ENCODE measurements at places on chromosomes 4 and X.

DNA sequence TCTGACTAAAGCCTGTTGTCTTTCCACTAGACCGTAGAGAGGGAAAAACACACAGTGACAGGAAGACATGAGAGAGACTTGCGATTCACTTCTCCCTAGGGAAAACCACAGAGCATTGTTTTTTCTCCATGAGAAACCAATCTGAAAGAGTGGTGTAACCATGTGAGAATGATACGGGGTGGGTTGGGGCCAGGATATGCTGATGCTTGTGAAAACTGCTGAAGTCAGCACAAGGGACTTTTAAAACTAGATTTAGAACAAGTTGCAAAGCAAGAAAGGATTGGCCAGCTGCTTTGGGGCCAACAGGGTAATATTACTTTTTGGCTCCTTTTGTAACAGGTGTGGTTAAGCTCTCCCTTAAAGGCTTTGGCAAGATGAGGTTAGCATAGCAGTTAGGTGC is 66.1 kb downstream of the NHSL2 start:
- H3K4me3 ChIP-seq = no peak overlapping the region
- no peaks in the 10 kb centered on the region for H3K4me1 ChIP-seq
- H3K27ac ChIP-seq = no peak overlapping the region
- no peaks in the 10 kb centered on the region for H3K27me3 ChIP-seq
- H3K36me3 ChIP-seq = no peaks in the 10 kb centered on the region

DNA sequence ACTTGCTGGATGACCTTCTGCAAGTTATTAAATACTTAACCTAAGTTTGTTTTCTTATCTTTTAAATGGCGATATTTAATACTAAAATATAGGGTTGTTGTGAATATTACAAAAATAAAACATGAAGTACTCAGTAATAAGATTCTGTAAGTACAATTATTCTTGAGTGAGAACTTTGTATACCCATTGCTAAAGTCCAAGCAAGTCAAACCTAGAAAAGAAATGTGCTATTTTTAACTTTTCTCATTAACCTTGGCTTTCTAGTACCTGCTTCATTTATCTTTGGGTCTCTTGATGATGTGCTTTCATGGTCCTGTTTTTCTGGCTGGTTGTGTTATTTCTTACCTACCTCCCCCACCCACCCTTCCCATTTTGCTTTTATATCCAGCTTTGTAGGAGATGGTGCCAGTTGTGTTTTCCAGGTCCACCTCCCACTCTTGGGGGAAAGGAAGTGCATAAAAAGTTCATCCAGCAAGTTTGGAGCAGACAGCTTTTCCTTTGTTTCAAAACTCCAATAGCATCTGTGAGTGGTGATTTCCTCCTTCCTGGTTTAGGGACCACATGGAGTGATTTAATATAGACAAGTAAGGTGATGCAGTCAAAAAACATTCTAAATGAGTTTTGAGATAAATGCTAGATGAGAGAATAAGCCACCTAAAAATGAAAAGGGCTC is 7.5 kb upstream of the CXCL8 start:
- H3K27me3 ChIP-seq = no peaks in the 10 kb centered on the region
- DNase-seq = no peak
- no peak overlapping the region for H3K4me3 ChIP-seq
- H3K36me3 ChIP-seq = no peaks in the 10 kb centered on the region
- no peak overlapping the region for H3K27ac ChIP-seq

DNA sequence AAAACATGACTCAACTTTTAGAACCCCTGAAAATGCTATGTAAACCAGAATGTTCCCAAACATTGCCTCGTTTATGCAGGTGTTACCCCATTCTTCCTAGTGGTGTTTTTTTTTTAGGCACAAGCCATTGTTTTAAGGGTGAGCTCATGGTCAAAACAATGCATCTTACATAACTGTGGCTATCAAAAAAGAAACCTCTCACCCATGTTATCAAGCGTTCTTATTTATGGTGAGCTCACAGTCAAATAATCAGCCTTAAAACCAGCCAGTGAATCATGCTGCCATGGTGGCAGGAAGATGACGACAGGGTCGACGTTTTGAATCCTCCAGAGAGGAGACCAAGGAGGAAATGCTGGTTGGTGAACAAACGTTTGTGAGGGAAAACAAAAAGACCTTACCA is 195.2 kb downstream of the KDR start:
- H3K27me3 ChIP-seq = no peaks in the 10 kb centered on the region
- no peak overlapping the region for H3K27ac ChIP-seq
- no peaks in the 10 kb centered on the region for H3K36me3 ChIP-seq
- no peaks in the 10 kb centered on the region for H3K4me1 ChIP-seq
- no peak for DNase-seq

GRCh38 chr4:161350946-161351345 is 812.9 kb downstream of the FSTL5 start:
- H3K36me3 ChIP-seq = no peaks in the 10 kb centered on the region
- no peaks in the 10 kb centered on the region for H3K4me1 ChIP-seq
- no peaks in the 10 kb centered on the region for H3K27me3 ChIP-seq
- H3K4me3 ChIP-seq = no peak overlapping the region

- DNase-seq = no peak
- no peaks in the 10 kb centered on the region for H3K36me3 ChIP-seq
- no peaks in the 10 kb centered on the region for H3K4me1 ChIP-seq
- no peak overlapping the region for H3K4me3 ChIP-seq
- H3K27me3 ChIP-seq = no peaks in the 10 kb centered on the region
Measured at GRCh38 chr4:107017443-107018343, 18.4 kb downstream of the DKK2 start.

All from Caco-2 (cell line).